ENCODE measurements at places on chromosomes 4 and X.

DNA sequence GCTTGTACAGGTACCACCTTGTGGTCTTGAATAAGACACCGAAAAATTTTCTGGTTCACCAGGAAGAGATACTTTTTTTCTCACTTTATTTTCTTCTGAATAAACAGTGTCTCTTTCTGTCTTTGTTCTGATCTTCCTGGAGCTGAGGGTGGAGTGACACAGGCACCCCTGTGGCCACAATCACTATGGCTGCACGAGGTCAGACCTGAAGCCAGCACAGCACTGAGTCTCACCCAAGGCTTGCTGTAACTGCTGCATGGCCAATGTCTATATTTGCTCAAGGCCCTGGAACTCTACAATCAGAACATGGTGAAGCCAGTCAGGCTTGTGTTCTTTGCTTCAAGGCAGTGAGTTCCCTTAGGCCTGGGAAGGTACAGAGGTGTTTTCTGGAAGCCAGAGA, 87.2 kb downstream of the GPR174 start:
- no peak for DNase-seq

- peak; percentile 97 for DNase-seq
Observed at GRCh38 chr4:25928379-25929297, 14.6 kb downstream of the SMIM20 start.

- no peak for DNase-seq
Observed at GRCh38 chrX:140163371-140164159, 198.2 kb upstream of the CXorf66 start.

- no peak for DNase-seq
Observed at GRCh38 chr4:6056976-6057766, 38.9 kb upstream of the C4orf50 start.
